Small intestine (tissue), 16 donors: ENCODE measurements at places on chromosomes 2 and 18.

DNA sequence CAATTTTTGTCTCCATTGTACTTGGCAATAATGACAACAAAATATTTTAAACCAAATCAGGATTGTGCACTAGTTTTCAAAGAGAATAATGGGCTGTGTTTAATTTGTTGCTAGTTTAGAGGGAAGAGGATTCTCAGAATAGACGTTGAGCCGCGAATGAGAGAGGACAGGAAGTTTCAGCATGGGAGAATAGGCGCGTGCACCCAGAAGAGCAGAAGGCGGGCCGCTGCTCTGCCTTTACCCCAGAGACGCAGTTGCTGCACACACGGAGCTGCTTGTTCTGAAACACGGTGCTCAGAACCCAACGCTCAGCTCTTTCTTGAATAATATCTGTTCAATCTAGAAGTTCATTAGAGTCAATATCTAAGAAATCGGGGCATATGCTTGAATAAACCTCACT lies 223.4 kb downstream of the MYT1L start:
- no peak for DNase-seq
- H3K36me3 ChIP-seq, result no peaks in the 10 kb centered on the region
- H3K27ac ChIP-seq, result no peak overlapping the region
- no peaks in the 10 kb centered on the region for H3K27me3 ChIP-seq

GRCh38 chr2:198499539-198499938 lies 695.1 kb downstream of the PLCL1 start:
- H3K36me3 ChIP-seq, result no peaks in the 10 kb centered on the region
- H3K4me1 ChIP-seq, result peaks cover 2% of the 10 kb centered on the region
- H3K27ac ChIP-seq, result no peak overlapping the region

- H3K4me3 ChIP-seq, result no peak overlapping the region
- H3K36me3 ChIP-seq, result no peaks in the 10 kb centered on the region
- no peak for DNase-seq
- H3K4me1 ChIP-seq, result no peaks in the 10 kb centered on the region
Measured at GRCh38 chr18:31578126-31578525, 13.6 kb upstream of the TTR start.

DNA sequence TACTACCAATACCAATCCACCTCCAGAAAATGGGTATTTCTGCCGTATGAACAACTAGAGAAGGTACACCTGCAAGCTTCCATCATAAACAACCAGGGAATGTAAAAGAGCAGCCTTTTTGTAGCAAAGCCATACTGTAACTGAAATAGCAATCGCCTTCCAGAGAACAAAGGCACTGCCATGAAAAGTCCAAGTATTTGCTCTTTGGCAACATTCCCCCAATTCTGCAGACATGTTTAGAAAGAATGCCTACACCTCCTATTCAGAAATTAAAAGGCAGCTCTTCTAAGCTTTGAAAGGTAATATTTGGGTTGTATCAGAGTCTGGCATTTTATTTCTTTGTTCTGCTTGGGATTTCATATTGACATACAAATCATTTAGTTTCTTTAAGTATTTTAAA lies 487.7 kb downstream of the ERBB4 start:
- no peaks in the 10 kb centered on the region for H3K27me3 ChIP-seq
- no peaks in the 10 kb centered on the region for H3K4me1 ChIP-seq
- no peak overlapping the region for H3K27ac ChIP-seq

DNA sequence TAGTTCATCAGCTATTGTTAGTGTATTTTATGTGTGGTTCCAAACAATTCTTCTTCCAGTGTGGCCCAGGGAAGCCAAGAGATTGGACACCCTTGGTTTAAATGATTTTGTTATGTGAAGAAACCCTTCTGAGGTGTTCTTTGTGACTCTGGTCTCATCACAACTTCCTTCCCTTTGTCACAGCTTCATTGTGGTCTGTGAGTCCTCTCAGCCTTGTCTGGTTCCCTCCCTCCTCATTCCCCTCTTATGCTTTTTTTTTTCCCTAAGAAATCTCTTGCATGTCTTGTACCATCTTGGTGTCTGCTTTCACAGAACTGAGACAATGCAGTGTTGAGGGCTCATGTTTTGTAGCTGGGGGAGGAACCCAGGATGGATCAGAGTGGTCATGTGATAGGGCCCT lies 118.9 kb downstream of the TMEM182 start:
- H3K36me3 ChIP-seq, result no peaks in the 10 kb centered on the region
- no peak overlapping the region for H3K4me3 ChIP-seq
- no peak for DNase-seq
- no peaks in the 10 kb centered on the region for H3K27me3 ChIP-seq
- no peak overlapping the region for H3K27ac ChIP-seq

- DNase-seq, result no peak
- peaks cover 16% of the 10 kb centered on the region for H3K36me3 ChIP-seq
- no peak overlapping the region for H3K27ac ChIP-seq
- H3K27me3 ChIP-seq, result no peaks in the 10 kb centered on the region
- no peak overlapping the region for H3K4me3 ChIP-seq
- H3K4me1 ChIP-seq, result no peaks in the 10 kb centered on the region
Measured at GRCh38 chr2:84840306-84840705, 40.6 kb downstream of the TRABD2A start.

- H3K27ac ChIP-seq, result no peak overlapping the region
- DNase-seq, result peak; percentile 35
- no peaks in the 10 kb centered on the region for H3K4me1 ChIP-seq
- H3K27me3 ChIP-seq, result peaks cover 48% of the 10 kb centered on the region
- no peak overlapping the region for H3K4me3 ChIP-seq
- H3K36me3 ChIP-seq, result no peaks in the 10 kb centered on the region
Measured at GRCh38 chr2:232501331-232501771, 13.7 kb upstream of the ECEL1 start.

DNA sequence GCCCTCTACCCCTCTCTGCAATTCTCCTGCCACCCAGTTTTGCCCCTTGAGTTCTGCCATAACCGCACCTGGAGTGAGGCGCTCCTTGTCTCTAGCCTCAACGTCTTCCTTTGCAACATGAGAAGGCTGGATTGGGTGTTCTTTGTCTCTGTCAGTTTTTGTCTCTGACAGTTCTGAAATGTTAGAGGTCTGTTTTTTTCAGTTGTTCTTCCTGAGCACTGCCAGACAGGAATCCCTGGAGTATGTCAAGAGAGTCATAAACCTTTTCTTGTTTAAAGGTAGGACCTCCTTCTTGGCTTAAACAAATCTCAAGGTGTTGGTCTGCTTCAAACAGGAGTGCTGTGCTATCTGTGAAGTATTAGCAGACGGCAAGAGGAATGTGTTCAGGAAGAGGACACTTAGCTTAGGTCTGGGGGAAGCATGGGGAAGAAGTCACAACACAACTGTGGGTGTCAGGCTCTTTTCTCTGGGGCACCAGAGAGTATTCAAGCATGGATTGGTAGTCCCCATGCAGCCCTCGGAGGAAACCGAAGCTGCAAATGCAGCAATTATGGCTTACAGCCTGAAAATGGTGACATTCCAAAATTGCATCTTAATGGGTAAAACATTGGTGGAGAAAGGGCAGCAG lies 32.3 kb downstream of the AFF3 start:
- no peak overlapping the region for H3K27ac ChIP-seq
- peaks cover 6% of the 10 kb centered on the region for H3K4me1 ChIP-seq
- peaks cover 39% of the 10 kb centered on the region for H3K27me3 ChIP-seq
- DNase-seq, result no peak

- H3K27ac ChIP-seq, result no peak overlapping the region
- DNase-seq, result no peak
- no peaks in the 10 kb centered on the region for H3K4me1 ChIP-seq
- no peak overlapping the region for H3K4me3 ChIP-seq
- H3K36me3 ChIP-seq, result no peaks in the 10 kb centered on the region
- H3K27me3 ChIP-seq, result no peaks in the 10 kb centered on the region
Measured at GRCh38 chr2:238424313-238424700, 2.4 kb upstream of the ASB1 start.

DNA sequence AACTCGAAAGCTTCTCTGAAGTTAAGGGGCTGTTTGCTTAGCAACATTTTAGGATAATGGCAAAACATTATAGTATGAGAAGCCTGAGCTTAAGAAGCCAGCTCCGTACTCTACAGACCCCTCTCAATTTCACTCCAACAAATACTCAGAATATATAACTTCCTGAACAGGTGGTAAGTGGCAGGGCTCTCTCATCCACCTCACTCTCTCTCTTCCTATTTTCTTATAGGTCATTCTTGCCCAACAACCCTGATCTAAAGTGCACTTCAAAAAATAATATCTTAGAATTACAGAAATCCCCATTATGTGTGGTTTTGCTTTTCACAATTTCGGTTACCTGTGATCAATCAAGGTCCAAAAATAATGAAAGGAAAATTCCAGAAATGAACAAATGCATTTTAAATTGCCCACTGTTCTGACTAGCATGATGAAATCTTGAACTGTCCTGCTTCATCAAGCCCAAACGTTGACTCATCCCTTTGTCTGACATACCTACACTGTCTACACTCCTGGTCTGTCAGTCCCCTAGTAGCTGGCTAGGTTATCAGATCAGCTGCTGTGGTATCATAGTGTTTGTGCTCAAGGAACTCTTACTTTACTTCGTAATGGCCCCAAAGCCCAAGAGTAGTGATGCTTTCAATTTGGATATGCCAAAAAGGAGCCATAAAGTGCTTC lies 122.8 kb upstream of the COL5A2 start:
- H3K4me1 ChIP-seq, result no peaks in the 10 kb centered on the region
- no peak overlapping the region for H3K4me3 ChIP-seq
- H3K27me3 ChIP-seq, result no peaks in the 10 kb centered on the region

DNA sequence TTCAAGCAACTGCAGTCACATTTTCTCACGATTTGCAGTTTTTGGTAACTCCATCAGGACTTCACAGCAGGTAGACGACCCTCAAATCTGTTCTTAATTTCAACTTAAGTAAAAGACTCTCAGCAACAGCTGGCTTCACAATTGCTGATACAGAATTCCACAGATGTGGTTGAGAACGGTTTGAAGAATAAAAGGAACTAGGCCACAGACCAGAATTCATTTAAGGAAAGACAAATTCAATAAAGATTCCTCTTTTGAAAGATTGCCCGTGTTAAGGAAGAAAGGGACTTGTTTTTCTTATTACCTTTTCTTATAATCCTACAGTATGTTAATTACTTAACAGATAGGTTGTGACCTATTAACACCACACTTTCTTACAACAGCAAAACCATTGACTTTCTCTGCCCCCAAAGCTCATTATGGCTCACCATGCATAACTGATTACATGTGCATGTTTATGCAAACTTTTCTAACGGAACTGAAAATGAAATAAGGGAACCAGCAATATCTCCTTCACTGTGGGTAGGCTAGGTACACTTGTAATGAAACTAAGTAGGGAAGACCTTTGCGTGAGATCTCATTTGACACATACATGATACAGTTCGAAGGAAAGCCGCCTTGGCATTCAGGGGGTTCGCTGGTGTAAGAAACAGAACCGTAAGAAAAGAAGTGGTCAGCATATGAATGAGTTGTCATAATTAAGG lies 4.7 kb upstream of the ZNF516 start:
- H3K27me3 ChIP-seq, result no peaks in the 10 kb centered on the region
- no peak overlapping the region for H3K4me3 ChIP-seq
- no peak overlapping the region for H3K27ac ChIP-seq
- no peak for DNase-seq

- H3K27me3 ChIP-seq, result no peaks in the 10 kb centered on the region
- no peak overlapping the region for H3K27ac ChIP-seq
- H3K4me1 ChIP-seq, result no peaks in the 10 kb centered on the region
- H3K36me3 ChIP-seq, result no peaks in the 10 kb centered on the region
Measured at GRCh38 chr2:27891673-27892105, 1.2 kb downstream of the BABAM2 start.

- H3K27me3 ChIP-seq, result no peaks in the 10 kb centered on the region
- no peaks in the 10 kb centered on the region for H3K4me1 ChIP-seq
- DNase-seq, result no peak
- H3K4me3 ChIP-seq, result no peak overlapping the region
- H3K36me3 ChIP-seq, result peaks cover 66% of the 10 kb centered on the region
- no peak overlapping the region for H3K27ac ChIP-seq
Measured at GRCh38 chr2:240631548-240632305, 6.4 kb downstream of the GPR35 start.

DNA sequence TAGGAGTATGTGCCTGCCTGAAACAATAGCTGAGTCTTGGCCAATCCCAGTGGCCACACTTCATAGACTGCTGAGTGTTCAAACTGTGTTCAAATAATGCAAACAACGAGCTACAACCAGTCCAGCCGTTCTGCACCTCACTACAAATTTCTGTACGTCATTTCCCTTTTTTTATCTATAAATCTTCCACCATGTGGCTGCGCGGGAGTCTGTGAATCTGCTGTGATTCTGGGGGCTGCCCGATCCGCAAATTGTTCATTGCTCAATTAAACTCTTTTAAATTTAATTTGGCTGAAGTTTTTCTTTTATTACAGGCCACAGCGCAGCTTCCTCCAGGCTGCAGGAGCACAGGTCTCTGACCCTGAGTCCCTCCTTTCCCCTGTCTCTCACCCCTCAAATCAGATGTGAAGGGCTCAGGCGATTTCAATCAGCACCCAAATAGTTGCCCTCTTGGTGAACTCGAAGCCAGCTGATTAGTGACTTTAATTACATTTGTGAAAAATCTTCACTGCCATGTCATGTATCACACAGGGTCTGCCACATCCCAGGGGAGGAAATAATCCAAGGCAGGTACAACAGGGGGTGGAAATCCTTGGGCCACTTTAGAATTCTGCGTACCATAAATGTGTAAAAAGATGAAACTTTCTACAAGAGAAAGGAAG lies 145.6 kb downstream of the NDUFA10 start:
- no peaks in the 10 kb centered on the region for H3K4me1 ChIP-seq
- DNase-seq, result no peak
- H3K36me3 ChIP-seq, result no peaks in the 10 kb centered on the region
- peaks cover 4% of the 10 kb centered on the region for H3K27me3 ChIP-seq
- H3K4me3 ChIP-seq, result no peak overlapping the region

GRCh38 chr18:25827228-25827627 lies 263.2 kb downstream of the SS18 start:
- DNase-seq, result no peak
- peaks cover 14% of the 10 kb centered on the region for H3K4me1 ChIP-seq
- H3K36me3 ChIP-seq, result no peaks in the 10 kb centered on the region
- no peak overlapping the region for H3K27ac ChIP-seq

DNA sequence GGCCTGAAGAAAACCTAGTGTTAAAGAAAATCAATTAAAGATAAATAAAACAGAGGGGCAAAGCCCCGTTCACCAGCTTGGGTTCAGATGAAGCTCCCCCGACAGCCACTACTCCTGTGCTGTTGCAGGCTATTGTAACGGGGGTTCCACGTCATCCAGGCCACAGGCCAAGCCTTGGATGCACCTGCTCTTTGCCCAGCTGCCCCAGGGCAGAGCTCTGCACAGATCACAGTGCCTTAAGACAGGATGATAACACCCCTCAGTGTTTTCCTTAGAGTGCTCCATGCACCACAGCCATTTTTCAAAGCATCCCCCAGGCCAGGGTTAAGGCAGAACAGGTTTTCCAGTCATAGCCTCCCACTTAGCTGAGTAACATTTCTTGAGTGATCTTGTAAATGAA lies 32.0 kb downstream of the FASTKD2 start:
- H3K4me1 ChIP-seq, result no peaks in the 10 kb centered on the region
- H3K4me3 ChIP-seq, result no peak overlapping the region
- peak; percentile 7 for DNase-seq
- no peaks in the 10 kb centered on the region for H3K27me3 ChIP-seq

- no peaks in the 10 kb centered on the region for H3K36me3 ChIP-seq
- DNase-seq, result no peak
- H3K27ac ChIP-seq, result no peak overlapping the region
- peaks cover 5% of the 10 kb centered on the region for H3K4me1 ChIP-seq
- no peak overlapping the region for H3K4me3 ChIP-seq
Measured at GRCh38 chr18:32455361-32455760, 15.3 kb downstream of the GAREM1 start.

GRCh38 chr18:43596105-43596712 lies 318.9 kb upstream of the SYT4 start:
- H3K4me3 ChIP-seq, result no peak overlapping the region
- no peaks in the 10 kb centered on the region for H3K4me1 ChIP-seq
- DNase-seq, result peak; percentile 10
